EL (cell line): ENCODE measurements at places on chromosomes 7 and 10.

- DNase-seq: peak; percentile 61
Measured at GRCh38 chr7:138608275-138608674, 92.9 kb downstream of the SVOPL start.

DNA sequence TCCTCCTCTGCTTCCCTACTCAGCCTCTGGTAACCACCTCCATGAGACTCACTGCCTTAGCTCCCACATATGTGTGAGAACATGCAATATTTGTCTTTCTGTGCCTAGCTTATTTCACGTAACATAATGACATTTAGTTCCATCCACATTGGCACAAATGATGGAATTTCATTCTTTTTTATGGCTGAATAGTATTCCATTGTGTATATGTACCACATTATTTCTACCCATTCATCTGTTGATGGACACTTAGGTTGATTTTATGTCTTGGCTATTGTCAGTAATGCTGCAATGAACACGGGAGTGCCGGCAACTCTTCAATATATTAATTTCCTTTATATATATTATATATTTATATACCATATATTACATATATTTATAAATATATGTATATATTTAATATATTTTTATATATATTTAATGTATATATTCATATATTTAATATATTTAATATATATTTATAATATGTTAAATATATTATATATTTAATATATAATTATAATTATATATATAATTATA, 1046.9 kb downstream of the DNAJB9 start:
- DNase-seq: no peak

GRCh38 chr7:125279961-125280360, 350.3 kb upstream of the POT1 start:
- DNase-seq: no peak

DNA sequence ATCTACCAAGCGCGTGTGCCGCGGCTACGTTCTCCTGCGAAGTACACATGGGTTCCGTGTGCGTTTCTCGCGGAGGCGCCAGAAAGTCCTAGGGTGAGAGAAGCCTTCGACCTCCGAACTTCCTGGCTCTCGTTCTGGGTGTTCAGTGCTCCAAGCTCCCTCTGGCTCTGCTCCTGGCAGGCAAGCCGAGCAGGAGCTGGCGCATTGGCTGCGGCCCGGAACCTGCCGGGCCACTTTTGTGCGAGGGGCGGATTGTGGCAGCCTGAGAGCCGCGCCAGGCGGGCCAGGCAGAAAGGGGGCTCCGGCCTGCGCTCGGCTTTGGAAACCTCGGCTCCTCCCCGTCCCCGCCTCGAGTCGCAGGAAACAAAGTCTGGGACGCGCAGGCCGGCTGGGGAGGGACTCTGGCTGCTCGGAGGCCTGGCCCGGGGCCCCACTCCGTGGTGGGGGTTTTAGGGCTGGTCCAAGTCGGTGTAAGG, 9.6 kb downstream of the EMX2 start:
- DNase-seq: no peak

GRCh38 chr10:5587151-5588079, 62.7 kb downstream of the CALML3 start:
- DNase-seq: no peak

- DNase-seq: no peak
Measured at GRCh38 chr10:19843487-19843886, 27.3 kb downstream of the PLXDC2 start.

- no peak for DNase-seq
Measured at GRCh38 chr10:127347202-127347959, 151.0 kb upstream of the INSYN2A start.

DNA sequence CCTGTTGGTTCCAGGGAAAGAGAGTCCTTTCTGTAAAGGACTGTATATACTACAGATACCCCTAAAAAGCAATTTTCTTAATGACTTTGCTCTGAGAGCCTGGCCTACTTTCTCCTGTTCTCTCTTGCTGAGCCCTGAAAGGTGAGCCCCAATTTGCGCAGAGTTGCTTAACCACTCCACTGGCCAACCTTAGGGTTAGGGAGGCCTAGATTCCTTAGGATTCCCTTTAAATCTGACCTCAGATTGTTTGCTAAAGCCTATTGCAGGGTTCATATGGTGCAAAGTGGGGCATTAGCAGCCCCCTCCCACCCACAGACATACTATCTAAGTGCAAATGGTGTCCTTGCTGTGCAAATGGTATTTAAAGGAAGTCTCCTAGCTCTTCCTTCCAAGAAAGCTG, 164.2 kb downstream of the RNLS start:
- DNase-seq: no peak

DNA sequence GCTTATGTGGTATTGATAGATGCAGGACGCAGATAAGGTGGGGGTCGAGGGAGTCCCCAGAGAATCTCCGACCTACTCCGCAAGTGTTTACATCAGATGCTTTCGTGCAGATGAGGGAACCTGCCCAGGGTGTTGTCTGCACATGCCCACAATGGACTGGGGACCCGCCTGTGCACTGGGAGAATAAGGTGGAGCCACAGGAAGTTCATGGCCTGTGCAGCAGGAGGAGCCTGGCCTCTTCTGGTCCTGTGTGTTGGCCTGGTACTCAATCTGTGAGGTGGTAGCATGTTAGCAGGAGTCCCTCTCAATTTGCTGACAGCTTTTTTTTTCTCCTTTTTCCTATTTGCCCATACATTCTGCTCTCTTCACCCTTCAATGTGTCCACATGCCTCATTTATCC, 54.1 kb upstream of the AKR1C1 start:
- no peak for DNase-seq

DNA sequence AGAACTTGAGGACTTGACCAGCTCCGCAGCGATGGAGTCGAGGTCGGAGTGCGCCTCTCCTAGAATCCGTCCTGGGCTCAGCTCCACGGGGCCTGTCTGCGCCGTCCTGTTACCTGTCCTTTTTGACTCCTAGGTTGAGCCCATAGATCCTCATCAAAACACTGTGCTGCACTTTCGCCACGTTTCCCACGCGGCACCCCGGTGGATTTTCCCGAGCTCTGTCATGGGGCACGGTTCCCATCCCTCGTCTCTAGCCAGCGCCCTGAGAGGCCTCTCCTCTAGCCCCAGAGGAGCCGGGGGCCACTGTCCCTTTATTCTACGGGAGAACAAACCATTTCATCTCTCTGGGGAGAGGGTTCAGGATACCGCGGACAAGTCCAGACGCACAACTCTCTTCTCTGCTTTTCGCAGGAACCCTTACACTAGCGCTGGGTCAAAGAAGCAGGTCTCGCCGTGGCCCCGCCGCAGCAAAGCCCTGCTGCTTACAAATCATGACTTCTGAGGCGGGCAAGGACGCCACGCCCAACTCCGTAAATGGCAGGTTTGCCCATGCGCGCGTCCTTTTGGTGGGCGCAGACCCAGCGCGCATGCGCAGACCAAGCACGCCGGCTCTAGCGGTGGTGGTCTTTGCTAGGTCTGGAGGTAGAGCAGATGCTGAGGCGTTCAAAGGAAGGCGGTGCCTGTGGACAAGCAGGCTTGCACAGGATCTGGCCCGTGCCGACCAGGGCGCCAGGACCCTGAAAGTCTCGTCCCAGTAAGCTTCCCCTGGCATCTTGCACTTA, 10.3 kb upstream of the ANKRD7 start:
- DNase-seq: peak; percentile 50

- no peak for DNase-seq
Measured at GRCh38 chr10:97117372-97117771, 68.4 kb downstream of the SLIT1 start.

GRCh38 chr7:140159497-140159896, 17.3 kb downstream of the KDM7A start:
- peak; percentile 75 for DNase-seq

- peak; percentile 60 for DNase-seq
Measured at GRCh38 chr7:151060416-151061212, 1.2 kb downstream of the SLC4A2 start.

DNA sequence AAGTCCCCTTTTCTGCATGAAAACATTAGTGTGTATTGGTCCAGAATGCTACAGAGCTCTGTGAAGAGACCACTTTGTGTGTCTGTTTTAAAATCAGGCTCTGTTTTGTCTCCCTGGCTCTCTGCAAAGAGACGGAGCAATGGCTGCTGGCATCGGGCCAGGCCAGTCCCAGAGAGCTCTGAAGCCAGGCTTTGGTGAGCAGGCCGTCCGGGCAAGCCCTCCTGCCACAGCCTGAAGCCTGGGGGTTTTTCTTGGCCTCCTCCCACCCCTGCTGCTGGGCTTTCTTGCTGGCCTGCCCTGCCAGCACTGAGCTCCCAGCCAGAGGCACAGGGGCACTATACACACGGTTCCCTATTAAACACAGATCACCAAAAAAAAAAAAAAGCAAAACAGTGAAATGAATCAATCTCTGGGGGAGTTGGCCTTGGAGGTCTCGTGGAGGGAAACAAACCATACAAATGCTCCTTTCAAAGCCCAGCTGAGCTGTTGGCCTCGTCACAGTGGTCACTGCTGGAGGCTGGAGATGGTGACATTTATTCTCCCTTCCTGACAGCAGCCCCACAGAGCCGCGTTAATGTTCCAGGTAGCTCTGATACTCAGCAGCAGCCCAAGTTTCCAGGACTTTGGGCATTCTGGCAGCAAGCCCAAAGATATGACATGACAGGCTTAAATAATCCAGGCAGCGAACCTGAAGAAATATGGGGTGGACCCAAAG, 237.2 kb downstream of the TCF7L2 start:
- no peak for DNase-seq

- DNase-seq: no peak
Measured at GRCh38 chr7:1987591-1988532, 244.9 kb downstream of the MAD1L1 start.

DNA sequence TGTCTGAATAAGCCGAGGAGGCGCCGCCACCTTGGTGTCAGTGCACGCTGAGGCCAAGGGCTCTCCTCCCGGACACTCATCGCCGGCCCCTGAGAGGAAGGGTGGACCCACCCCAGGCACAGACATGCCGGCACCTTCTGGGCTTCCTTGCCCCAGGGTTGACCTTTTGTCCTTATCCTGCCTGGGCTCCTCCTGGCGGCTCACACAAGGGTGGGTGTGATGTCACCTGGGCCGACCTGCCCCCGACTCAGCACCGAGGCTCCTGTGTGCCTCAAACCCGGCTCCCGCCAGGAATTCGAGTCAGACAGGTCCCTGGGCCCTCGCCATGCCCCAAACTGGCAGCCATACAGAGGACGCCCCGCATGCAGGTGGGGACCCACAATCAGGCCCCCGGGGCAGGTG, 17.7 kb upstream of the CFAP46 start:
- DNase-seq: no peak

- no peak for DNase-seq
Measured at GRCh38 chr10:84233940-84234339, 7.4 kb downstream of the LRIT1 start.

DNA sequence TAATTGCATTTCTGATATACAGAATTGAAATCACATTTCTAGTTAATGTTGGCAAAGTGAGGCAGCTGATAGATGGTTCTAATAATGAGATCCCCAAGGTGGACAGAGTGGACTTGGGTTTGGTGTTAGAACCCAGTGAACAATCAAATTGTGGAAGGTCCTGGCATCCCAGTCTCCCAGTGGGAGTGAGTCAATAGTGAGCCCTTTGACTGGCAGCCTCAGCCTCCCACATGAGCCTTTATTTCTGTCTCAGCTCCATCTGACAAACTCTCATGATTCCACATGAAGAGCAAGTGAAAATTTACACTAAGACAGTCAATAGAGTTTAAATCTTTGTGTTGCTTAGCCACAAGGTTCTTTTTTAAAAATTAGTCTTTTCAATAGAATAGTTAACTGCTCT, 56.7 kb upstream of the MYO3A start:
- DNase-seq: no peak

- no peak for DNase-seq
Measured at GRCh38 chr10:79250259-79250658, 97.0 kb upstream of the PPIF start.

DNA sequence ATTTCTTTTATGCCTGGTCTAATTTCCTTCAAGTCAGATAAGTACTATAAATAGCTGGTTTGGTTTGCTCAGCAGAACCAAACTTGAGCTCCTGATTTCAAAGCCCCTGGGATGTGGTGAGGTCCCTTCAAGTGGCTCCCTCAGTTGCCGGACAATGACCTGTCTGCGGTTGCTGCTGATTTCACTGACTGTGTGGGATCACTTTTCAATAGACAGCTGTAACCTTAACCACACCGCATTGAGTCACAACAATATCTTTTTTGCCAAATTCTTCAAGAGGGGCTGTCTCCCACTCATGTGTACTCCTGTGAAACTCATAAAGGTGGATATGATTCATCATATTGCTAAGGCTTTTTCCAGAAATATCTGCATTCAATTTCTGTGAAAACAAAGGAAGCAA, 23.1 kb upstream of the ITGA8 start:
- DNase-seq: no peak

GRCh38 chr7:81618396-81619014, 151.3 kb downstream of the HGF start:
- DNase-seq: peak; percentile 91

GRCh38 chr10:90847436-90847835, 10.4 kb downstream of the HTR7 start:
- peak; percentile 33 for DNase-seq

GRCh38 chr7:148144827-148145226, 445.7 kb upstream of the C7orf33 start:
- no peak for DNase-seq

GRCh38 chr10:68165643-68166042, 56.4 kb downstream of the MYPN start:
- DNase-seq: no peak

DNA sequence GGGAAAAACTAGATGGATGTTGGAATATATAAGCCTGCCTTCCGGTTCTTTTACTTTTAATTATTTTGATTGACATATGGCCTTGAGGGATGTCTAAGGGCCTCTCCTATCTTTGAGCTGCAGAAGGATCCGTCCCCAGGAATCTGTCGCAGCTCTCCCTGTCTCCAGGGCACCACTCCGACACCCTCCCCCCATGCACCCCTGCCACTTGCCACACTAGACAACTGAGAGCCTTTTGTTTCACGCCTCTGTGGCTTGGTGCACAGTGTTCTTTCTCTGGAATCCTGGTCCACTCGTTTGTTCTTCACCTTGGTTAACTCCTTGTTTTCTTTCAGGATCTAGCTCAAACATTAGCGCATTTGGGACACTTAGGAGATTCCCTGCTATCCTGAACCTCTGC, 124.1 kb upstream of the EFCAB10 start:
- no peak for DNase-seq

GRCh38 chr7:50185208-50185607, 92.2 kb upstream of the ZPBP start:
- no peak for DNase-seq

GRCh38 chr10:124916098-124916584, 25.8 kb upstream of the ZRANB1 start:
- no peak for DNase-seq

- DNase-seq: no peak
Measured at GRCh38 chr7:38655833-38656774, 24.9 kb upstream of the AMPH start.

DNA sequence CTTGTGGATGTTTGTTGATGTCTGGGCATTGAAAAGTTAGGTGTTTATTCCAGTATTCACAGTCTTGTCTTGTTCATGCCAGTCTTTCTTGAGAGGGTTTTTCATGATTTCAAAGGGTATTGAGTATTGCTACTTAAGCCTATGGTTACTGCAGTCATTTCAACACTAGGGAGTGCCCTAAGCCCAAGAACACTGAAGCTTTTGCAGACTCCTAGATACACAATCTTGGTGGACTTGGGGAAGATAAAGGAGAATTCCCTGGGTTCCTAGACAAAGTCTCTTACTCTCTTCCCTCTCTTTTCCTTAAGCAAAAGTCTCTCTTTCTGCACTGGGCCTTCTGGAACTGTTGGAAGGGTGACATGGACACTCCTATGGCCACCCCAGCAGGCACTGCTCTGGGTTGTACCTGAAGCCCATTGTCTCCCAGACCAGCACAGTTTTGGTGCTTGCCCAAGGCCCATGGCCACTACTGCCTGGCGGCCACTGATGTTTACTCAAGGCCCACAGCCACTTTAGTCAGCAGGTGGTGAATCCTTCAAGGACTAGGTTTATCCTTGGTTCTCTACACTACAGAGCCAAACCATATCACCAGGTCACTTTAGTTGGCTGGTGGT, 24.9 kb downstream of the SAMD9 start:
- peak; percentile 49 for DNase-seq
